Stimulated activated CD8-positive, alpha-beta memory T cell treated with anti-CD3 and anti-CD28 coated beads, Interleukin-4, amount 100 ng/mL, for 1 hour (primary cell): ENCODE measurements at places on chromosomes 13 and 19.

- no peak for DNase-seq
Observed at GRCh38 chr13:24450530-24450929, 62.0 kb downstream of the PARP4 start.

- DNase-seq: no peak
Observed at GRCh38 chr13:44386913-44387556, 13.4 kb downstream of the SERP2 start.

DNA sequence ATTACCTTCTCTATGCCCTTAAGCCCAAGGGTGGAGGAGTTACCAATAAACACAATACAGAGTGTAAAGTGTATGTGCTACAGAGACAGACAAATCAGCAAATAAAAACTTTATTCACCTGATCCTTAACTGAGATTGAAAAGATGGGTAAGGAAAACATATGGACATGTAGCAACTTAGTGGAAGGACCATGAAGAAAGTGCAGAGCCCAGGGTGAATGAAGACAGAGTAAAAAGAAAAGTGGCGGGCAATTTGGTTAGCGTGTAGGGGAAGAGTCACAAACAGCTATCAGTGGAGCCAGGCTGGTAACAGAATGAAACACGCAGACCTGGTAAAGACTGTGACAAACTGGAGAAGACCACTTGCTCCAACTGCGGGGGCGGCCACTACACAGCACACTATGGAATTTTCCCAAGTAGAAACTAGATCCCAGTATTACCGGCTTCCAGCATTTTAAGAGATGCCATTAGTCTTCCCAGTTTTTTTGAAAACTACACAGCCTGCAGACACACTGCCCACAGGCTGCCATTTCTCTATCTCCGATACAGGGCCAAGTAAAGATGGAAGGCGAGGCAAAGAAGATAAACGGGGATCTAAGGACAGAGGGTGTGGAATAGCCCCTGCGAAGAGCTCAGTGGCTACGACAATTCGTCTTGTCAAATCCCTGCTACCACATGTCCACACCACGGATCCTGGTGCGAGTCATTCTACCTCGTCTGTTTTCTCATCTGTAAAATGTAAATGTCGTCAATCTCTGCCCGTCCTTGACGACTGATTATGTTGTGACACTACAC is 1.2 kb downstream of the UQCRFS1 start:
- DNase-seq: no peak

GRCh38 chr13:24511816-24512196 is 772 bp downstream of the PARP4 start:
- DNase-seq: no peak

GRCh38 chr13:76797361-76797760 is 88.8 kb downstream of the KCTD12 start:
- no peak for DNase-seq

DNA sequence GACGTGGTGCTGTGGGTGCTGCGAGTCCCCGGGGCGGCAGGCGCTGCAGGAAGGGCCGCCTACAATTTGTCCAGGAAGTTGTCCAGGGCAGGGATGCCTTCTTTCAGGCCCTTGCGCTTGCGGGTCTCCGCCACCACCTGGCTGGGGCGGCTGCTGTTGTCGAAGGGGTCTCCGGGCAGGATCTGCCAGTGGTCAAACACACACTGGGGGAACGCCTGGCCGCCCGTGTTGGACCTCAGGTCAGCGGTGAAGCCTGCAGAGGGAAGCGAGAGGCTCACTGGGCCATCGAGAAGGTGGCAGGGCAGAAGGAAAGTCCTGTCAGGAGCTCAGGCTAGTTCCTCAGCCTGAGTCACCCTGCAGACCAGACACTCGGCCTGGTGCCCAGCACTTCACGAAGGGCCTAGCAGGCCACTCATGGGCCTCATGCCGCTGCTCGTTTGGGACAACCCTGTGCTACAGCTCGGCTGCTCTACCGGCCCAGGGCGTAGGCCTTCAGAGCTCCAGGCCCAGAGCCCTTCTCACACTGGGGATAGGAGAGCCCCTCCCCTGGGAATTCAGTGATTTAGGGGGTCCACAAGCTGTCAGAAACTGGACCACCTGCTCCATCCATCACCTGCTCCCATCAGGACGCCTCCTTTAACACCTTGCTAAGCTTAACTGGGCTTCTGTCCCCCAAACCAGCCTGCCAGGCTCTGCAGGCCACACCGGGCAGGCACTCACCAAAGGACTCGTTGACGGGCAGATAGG is 5.8 kb upstream of the DAPK3 start:
- DNase-seq: no peak

GRCh38 chr13:23810685-23811240 is 78.4 kb downstream of the MIPEP start:
- DNase-seq: no peak

GRCh38 chr13:46846726-46847125 is 49.8 kb upstream of the ESD start:
- no peak for DNase-seq

DNA sequence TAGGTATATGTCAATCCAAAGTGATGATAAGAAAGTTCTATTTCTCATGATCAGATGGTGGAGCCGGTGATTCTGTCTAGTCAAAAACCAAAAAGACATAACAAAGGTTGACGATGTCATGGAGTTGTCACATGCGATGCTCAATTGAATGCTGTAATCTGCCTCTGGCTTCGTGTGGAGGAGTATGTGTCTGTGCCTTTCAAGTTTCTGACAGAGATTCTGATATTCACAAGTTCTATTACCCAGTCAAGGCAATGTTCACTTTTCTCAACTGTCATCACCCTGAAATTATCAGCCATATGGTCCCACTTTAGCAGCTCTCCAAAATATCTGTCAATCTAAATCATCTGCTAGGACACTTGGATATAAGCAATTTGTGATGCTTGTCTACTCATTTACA is 367.6 kb upstream of the PRR20A start:
- no peak for DNase-seq

DNA sequence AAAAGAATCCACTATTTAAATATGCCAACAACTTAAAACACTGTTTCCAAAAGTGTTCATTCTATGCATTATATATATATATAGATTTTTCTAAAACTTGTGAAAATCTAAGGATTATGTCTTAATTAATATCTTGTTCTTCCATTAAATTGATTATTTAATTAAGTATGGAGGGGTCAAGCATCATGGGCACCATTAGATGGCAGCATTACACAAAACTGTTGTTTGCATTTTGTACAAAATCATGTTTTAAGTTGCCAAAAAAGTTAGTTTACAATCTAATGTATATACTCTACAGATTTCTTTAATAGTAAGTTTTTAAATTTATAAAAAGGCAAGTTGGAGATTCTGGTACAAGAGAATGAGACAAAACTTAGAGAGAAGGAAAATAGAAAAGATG is 213.2 kb upstream of the EDNRB start:
- no peak for DNase-seq

DNA sequence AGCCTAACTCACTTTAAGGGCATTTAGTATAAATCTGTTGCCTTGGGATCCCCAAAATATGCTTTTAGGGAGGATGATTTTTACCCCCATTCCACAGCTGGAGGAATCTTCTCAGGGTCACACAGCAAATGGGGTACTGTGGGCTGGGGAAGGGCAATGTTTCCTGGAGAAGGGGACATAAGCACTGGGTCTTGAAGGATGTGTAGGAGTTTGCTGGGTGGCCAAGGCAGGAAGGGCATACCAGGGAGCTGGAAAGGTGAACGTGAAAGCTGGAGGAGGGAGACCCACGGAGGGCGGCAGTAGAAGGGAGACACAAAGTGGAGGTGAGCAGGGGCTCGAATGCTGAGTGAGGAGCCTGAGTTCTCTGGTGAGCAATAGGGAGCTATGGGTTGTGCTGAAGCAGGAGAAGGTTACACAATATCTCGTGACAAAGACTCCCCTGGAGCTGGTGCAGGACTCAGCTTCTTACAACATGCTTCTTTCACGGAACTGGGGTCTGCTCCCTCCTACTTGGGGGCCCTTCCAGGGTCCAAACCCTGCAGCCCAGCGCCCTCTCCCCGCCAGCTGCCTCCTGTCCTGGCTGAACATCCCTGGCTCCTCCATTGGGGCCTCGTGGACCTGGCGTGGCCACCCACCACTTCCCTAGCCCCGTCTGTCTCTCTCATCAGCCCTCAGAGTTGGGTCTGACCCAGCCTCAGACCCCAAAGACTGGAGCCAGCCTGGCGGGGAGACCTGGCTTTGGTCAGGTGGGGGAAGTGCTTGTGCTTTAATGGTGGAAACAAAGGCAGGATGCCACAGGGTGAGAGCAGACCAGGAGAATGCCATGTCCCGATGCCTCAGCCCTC is 11.1 kb downstream of the CILP2 start:
- no peak for DNase-seq

DNA sequence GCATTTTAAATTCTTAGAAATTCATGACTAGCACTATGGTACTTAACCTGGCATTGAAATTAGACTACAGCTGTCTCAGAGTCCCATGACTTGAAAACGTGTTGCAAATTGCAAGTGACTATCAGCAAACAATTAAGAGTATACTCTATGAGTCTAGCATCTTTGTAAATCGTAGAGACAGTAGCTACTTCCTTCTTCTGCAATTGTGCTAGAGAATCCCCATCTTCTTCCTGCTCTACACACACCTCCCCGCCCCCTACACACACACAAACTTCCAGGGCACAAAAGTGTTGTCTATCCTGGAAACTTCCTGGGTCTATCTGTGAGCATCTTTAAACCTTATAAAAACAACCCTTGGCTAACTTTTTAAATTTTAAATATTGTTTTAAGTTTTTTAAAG is 35.2 kb upstream of the MIR17HG start:
- DNase-seq: no peak

DNA sequence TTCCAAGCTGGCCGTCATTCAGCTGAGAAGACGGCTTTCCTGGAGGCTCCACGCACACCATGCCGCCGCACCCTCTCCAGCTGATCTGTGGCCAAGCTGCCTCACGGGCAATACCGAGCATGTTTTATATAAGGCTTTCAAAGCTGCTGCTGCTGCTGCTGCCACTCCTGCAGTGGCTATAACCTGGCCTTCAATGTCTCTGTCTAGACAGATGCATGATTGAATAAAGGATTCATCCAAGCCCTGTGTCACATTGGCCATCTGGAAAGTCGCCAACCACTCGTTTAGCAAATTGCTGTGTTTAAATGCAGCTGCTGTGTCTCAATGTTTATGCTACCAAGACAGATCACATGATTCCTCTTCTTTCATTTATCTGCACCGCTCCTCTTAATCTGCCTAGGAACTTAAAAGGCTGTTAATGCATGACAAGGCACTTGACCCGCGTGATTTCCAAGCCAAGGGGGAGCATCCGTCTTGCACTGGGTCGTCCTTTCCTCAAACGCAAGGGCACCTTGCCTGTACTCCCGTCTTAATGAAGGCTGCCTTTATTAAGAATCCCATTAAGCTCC is 114.3 kb downstream of the TEX26 start:
- DNase-seq: no peak

- no peak for DNase-seq
Observed at GRCh38 chr19:35710784-35711723, 6.7 kb downstream of the ZBTB32 start.

DNA sequence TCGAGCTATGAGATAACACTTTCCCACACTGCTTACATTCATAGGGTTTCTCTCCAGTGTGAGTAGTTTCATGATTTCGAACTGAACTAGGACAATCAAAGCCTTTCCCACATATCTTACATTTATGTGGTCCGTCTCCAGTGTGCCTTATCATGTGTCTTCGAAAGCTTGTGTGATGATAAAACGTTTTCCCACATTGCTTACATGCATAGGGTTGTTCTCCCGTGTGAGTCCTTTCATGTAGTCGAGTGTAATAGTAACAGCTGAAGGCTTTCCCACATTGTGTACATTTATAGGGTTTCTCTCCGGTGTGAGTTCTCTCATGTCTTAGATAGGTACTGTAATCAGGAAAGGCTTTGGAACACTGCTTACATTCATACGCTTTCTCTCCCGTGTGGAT is 16.3 kb downstream of the ZNF823 start:
- DNase-seq: no peak

DNA sequence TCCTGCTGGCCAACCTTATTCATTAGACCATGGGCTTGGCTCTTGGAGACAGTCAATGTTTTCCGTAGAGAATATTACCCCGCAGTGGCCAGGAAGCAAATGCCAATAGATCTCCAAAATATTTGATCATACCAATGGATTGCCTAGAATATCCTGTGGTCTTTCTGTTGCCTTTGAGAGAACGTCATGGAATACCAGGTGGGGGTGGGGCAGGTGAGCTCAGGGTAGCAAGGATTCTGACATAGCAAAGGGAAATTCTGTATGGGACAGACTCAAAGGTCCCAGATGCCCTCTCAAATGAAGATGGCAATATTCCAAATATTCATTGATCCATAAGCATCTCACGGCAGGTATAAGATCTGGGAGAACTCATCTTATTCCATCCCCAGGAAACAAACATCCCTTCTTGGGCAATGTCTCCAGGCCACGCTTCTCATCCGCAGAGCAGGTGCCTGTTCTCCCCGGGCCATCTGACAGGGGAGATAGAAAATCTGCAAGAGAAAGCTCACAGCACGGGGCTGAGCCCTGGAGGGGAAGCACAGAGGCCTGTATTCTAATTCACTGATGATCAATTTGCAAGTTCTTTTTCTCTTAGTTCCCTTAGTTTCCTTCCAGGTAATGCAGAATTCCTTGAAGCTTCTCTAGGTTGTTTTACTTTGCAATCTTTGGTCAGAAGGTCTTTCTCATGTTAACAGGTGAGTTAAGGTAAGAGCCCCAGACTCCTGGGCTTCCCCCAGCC is 69.6 kb upstream of the TSHZ3 start:
- no peak for DNase-seq

DNA sequence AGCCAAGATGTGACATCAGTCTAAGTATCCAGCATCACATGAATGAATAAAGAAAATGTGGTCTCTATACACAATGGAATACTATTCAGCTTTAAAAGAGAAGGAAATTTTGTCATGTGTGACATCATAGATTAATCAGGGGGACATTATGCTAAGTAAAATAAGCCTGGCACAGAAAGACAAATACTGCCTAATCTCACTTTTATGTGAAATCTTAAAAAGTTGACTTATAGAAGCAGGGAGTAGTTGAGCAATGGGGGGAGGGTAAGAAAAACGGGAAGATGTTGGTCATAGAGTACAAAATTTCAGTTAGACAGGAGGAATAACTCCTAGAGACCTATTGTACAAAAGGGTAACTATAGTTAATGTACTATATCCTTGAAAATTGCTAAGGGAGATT is 10.4 kb upstream of the LCP1 start:
- DNase-seq: no peak

DNA sequence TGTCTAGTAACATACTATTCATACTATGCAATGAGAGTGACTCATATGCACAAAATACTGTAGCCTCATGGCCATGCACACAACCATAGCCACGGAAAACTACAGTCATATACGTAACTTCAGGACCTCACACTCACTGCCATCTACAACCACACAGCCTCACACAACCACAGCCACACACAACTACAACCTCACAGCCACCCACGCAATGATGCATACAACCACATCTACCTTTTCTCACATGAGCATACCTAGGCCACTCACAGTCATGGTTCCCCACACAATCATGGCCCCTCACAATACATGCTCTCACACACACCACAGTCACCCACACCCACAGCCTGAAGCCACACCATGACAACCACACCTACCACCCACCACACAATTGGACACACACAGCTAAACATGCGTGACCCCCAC is 8.7 kb upstream of the TNFSF14 start:
- no peak for DNase-seq

- DNase-seq: peak; percentile 43
Observed at GRCh38 chr13:20703780-20704458, 420 bp downstream of the IL17D start.

- no peak for DNase-seq
Observed at GRCh38 chr19:28341810-28342350, 871.1 kb downstream of the UQCRFS1 start.

- no peak for DNase-seq
Observed at GRCh38 chr13:49827336-49827735, 34.9 kb upstream of the KPNA3 start.
